ENCODE measurements at places on chromosomes 13 and 19. TPM values are rescaled to one million over a fixed set of nuclear protein-coding genes. Genes with fewer than 3 reads are reported as not detected.
A peak's percentile ranks its signal among the peaks of the same experiment; 100 is the strongest.

The CGB1 gene
- total RNA-seq = not detected

The ETHE1 gene
- total RNA-seq = 70.1 TPM

The KLK2 gene
- total RNA-seq = 14.7 TPM

The F7 gene
- total RNA-seq = 0.15 TPM

The APOE gene
- total RNA-seq = 1,162 TPM

The APOC4 gene
- total RNA-seq = not detected

The TEAD2 gene
- 30.0 TPM for total RNA-seq

The LGALS7 gene
- 1.5 TPM for total RNA-seq

The ZNF835 gene
- total RNA-seq = 7.0 TPM

DNA sequence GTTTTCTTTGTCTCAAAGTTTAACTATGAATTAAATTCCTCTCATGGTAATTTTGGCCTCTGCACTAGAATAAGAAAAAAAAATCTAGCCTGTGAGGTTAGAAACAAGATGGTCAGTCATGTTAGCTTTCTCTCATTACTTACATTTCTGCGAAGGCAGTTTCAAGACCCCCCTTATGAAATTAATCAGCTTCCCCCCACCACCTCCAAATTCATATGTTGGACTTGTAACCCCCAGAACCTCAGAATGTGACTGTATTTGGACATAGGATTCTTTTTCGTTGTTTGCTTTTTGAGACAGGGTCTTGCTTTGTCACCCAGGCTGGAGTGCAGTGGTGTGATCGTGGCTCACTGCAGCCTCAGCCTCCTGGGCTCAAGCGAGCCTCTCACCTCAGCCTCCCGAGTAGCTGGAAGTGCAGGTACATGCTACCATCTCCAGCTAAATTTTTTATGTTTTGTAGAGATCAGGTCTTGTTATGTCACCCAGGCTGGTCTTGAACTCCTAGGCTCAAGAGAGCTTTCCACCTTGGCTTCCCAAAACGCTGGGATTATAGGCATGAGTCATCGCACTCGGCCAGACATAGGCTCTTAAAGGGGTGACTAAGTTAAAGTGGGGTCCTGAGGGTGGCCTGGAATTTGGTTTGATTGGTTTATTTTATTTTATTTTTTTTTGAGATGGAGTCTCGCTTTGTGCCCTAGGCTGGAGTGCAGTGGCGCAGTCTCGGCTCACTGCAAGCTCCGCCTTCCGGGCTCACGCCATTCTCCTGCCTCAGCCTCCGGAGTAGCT lies 1.4 kb downstream of the PLA2G4C start:
- H3K36me3 ChIP-seq = no peaks in the 10 kb centered on the region
- no peaks in the 10 kb centered on the region for H3K4me1 ChIP-seq
- DNase-seq = no peak
- no peak overlapping the region for H3K4me3 ChIP-seq
- no peak overlapping the region for H3K27ac ChIP-seq
- no peaks in the 10 kb centered on the region for H3K27me3 ChIP-seq

GRCh38 chr13:103844471-103844870 lies 778.3 kb upstream of the SLC10A2 start:
- no peaks in the 10 kb centered on the region for H3K4me1 ChIP-seq
- no peak overlapping the region for H3K27ac ChIP-seq
- no peak for DNase-seq
- H3K4me3 ChIP-seq = no peak overlapping the region
- no peaks in the 10 kb centered on the region for H3K36me3 ChIP-seq

DNA sequence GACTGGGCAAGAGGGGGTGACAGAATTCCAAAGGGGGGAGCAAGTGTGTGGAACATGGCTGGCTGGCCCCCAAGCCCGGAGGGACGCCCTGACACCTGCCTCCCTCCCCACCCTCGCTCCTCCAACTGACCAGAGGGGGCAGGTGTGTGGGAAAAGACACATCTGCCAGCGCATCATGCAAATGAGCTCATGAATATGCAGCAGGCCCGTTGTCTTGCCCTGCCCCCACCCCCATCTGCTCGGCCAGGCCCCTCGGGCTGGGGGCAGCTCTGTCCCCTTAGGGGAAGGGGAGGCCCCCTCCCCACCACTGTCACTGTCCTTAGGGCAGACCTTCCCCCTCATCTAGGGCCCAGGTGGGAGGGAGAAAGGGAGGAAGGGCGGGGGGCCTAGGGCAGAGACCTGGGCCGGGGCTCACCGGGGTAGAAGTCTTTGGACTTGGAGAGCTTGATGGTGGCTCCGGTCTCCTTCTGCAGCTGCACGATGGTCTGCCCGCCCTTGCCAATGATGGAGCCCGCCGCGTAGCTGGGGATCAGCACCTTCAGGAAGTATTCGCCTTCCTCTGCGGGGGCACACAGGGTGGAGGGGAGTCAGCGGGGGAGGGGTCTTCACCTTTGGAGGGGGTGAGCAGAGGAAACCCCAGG lies 12.9 kb downstream of the NOVA2 start:
- no peak overlapping the region for H3K4me3 ChIP-seq
- DNase-seq = no peak
- peaks cover 35% of the 10 kb centered on the region for H3K27me3 ChIP-seq
- peak overlapping the region; percentile 32 for H3K27ac ChIP-seq
- no peaks in the 10 kb centered on the region for H3K4me1 ChIP-seq

DNA sequence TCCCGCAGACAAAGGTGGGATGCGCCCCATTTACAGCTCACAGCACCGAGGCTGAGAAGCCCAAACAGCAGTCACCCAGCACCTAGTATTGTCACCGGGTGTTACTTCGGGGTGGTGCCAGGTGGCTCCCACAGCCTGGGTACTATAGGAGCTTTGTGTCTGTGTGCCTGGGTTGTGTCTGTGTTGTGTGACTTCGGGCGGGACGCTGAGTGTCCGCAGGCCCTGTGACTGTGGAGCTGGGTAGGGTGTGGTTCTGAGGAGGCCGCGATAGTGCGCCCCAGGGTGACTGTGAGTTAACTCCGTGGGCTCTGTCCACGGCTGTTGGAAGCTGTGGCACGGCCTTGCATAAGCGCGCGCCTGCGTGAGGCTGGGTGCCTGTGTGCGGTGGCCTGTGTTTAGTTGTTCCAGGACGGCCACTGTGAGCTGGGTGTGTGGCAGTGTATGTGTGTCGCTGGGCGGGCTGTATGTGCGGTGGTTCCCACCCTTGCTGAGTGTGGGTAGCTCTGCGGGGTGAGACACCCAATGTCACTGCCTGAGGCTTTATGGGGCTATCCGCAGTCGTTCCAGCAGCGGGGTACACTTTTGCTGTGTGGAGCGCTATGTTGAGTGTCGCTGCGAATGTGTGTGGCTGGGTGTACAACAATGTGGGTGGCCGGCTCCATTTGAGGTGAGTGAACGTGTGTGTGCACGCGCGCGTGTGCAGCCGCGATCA lies 559 bp upstream of the SSBP4 start:
- no peaks in the 10 kb centered on the region for H3K27me3 ChIP-seq
- peak overlapping the region; percentile 96 for H3K4me3 ChIP-seq
- no peak for DNase-seq
- peaks cover 34% of the 10 kb centered on the region for H3K4me1 ChIP-seq
- no peaks in the 10 kb centered on the region for H3K36me3 ChIP-seq

- no peaks in the 10 kb centered on the region for H3K4me1 ChIP-seq
- H3K36me3 ChIP-seq = peaks cover 12% of the 10 kb centered on the region
- H3K27ac ChIP-seq = no peak overlapping the region
Measured at GRCh38 chr19:6450166-6450565, 9.4 kb downstream of the SLC25A23 start.

GRCh38 chr13:41013835-41014234 lies 5.3 kb downstream of the ELF1 start:
- no peak overlapping the region for H3K27ac ChIP-seq
- H3K27me3 ChIP-seq = no peaks in the 10 kb centered on the region
- no peak overlapping the region for H3K4me3 ChIP-seq
- no peaks in the 10 kb centered on the region for H3K36me3 ChIP-seq
- peaks cover 4% of the 10 kb centered on the region for H3K4me1 ChIP-seq

- H3K27ac ChIP-seq = peak overlapping the region; percentile 93
- H3K4me3 ChIP-seq = peak overlapping the region; percentile 78
- H3K4me1 ChIP-seq = peaks cover 26% of the 10 kb centered on the region
- DNase-seq = peak; percentile 78
- H3K36me3 ChIP-seq = no peaks in the 10 kb centered on the region
Measured at GRCh38 chr19:1856698-1857603, 6.4 kb downstream of the KLF16 start.

DNA sequence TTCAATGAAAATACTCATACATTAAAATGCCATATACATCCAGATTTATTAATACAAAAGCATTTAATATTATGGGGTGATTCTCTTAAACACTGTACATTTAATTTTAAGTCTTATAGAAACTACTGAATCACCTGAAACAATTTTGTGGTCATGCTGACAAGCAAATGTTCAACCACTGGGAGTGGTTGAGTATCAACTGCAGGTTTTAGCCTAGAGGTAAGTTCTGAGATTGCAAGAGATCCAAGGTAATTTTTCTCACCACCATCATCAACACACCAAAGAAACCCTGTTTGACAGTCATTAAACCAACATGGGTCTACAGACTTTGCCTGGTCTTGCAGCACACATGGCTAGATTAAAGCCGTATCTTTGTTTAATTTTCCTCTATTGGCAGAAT lies 196.3 kb downstream of the LHFPL6 start:
- H3K27me3 ChIP-seq = no peaks in the 10 kb centered on the region
- H3K4me3 ChIP-seq = no peak overlapping the region
- H3K27ac ChIP-seq = no peak overlapping the region
- H3K4me1 ChIP-seq = no peaks in the 10 kb centered on the region
- no peak for DNase-seq
- H3K36me3 ChIP-seq = no peaks in the 10 kb centered on the region

DNA sequence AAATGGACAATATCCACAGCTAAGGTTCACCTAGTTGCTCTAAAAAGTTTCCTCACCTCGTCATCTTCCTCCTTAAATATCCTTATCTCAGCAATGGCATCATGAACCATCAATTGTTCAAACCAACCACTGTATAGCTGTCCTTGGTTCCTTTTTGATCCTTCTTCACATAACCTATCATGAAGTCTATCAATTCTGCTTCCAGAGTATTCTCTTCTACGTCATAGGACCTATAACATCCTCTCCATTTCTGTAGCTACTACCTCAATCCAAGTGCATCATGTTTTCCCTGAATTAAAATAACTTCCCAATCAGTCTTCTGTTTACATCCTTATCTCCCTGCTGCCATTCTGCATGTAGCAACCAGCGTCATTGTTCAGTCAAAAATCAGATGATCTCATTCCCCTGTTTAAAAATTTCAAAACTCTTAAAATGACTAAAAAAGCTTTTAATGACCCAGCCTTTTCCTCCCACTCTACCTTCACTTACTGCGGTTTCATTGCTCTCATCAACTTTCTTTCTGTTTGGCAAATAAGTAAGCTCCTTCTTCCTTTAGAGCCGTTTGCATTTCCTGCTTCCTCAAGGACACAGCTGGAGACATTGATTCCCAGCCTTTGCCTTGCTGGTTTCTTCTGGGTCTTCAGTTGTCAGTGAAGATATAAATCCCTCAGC lies 223.9 kb upstream of the MIR17HG start:
- H3K36me3 ChIP-seq = no peaks in the 10 kb centered on the region
- no peaks in the 10 kb centered on the region for H3K4me1 ChIP-seq
- H3K27ac ChIP-seq = no peak overlapping the region
- DNase-seq = no peak

DNA sequence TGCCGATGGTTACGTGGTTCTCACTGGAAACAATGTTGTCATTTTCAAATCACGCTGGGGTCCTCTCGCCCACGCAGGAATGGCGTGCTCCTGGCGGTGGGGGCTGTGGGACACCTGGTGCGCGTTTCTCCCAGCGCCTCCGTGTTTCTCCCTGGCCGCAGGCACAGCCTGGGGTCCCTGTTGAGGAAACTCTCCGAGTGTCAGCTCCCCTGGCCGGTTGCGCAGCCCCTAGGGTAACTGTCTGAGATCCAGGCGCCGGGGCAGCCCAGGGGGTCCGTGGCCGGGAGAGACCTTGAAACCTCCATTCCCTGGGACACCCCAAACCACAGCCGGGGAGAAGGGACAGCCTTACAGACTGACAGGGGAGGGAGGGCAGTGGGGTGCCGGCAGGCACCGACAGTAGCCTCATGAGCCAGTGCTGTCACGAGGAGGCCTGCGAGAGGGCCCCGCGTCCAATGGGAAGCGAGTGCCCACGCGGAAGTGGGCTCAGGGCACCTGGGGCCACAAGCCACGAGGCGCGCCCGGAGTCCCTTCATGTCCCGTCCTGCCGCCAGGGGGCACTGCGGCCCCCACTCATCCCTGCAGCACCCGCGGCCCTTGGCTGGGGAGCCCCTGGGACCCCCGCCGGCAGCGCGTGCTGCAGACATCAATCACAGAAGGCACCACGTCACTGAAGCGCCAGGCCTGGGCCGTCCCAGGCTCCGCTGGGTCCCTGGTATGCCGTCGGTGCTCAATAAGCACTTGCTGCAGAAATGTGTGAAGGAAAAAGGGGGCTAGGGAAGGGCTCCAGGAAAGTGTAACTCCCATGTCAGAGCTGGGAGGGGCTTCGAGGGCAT lies 9.5 kb downstream of the ADAMTSL5 start:
- H3K27ac ChIP-seq = no peak overlapping the region
- no peak for DNase-seq
- H3K27me3 ChIP-seq = no peaks in the 10 kb centered on the region
- H3K4me1 ChIP-seq = no peaks in the 10 kb centered on the region
- peak overlapping the region; percentile 48 for H3K4me3 ChIP-seq

- H3K4me1 ChIP-seq = no peaks in the 10 kb centered on the region
- DNase-seq = no peak
- H3K4me3 ChIP-seq = no peak overlapping the region
- no peaks in the 10 kb centered on the region for H3K36me3 ChIP-seq
Measured at GRCh38 chr13:32731576-32731975, 145.3 kb downstream of the PDS5B start.

DNA sequence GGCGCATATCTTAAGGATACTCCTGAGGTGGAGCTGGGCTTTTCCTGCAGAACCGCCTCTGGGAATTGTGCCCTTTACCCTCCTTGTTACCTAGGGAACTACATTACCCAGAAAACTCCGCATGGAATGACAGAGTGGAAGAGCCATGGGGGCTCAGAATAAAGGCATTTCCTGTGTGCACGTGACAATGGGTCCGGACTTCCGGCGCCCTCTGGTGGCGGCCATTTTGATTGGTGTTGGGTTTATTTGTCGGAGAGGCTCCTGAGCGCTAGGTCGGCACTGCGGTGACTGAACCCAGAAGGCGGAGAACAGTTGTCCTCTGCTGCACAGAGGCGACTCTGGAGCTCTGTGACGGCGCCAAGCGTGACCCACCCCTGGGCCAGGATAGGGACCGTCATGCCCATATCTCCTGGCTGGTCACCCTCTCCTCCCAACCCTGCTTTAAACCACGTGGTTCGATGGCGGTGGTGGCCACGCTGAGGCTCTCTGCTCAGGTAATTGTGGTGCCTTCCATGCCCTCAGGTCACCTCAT lies at the start of gene ZNF587B:
Gene ZNF587B, plus strand, starts transcription at position 229 of the 532 bp plus-strand sequence. Its CDS starts 230 bp downstream, at position 459.
- peak; percentile 64 for DNase-seq
- H3K4me3 ChIP-seq = peak within 1 kb of the TSS; percentile 61
- H3K36me3 ChIP-seq = no peaks in the 10 kb centered on the region
- H3K4me1 ChIP-seq = no peaks in the 10 kb centered on the region
- H3K27me3 ChIP-seq = no peaks in the 10 kb centered on the region

- no peaks in the 10 kb centered on the region for H3K36me3 ChIP-seq
- H3K27me3 ChIP-seq = no peaks in the 10 kb centered on the region
- H3K4me1 ChIP-seq = no peaks in the 10 kb centered on the region
- H3K4me3 ChIP-seq = peak overlapping the region; percentile 41
- no peak overlapping the region for H3K27ac ChIP-seq
Measured at GRCh38 chr13:109868578-109869311, 82.4 kb upstream of the IRS2 start.

DNA sequence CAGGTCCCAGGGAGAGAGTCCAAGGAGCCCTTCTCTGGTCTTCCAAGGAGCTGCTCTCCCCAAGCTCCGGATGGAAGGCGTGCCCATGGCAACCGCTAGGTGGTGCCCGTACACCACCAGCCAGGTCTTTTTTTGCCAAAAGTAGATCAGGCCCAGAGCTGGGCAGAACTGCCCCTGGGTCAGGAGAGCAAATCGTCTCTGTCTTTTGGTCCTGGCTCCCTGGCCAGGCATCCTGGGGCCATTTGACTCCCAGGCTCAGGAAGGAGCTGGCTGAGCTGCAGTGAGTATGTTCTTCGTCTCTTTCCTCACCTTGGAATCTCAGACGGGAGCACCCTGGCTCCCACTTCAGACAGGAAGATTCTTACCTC lies 24.6 kb upstream of the BCL3 start:
- peak; percentile 79 for DNase-seq
